ENCODE measurements at places on chromosomes 7 and 10.

- peak; percentile 70 for DNase-seq
These were observed 1.7 kb upstream of the CXCL12 start for GRCh38 chr10:44386546-44387052.

- no peak for DNase-seq
These were observed 16.6 kb upstream of the FGFR2 start for GRCh38 chr10:121614613-121615434.

GRCh38 chr10:133212853-133213494, 17.0 kb upstream of the UTF1 start:
- DNase-seq, result no peak

DNA sequence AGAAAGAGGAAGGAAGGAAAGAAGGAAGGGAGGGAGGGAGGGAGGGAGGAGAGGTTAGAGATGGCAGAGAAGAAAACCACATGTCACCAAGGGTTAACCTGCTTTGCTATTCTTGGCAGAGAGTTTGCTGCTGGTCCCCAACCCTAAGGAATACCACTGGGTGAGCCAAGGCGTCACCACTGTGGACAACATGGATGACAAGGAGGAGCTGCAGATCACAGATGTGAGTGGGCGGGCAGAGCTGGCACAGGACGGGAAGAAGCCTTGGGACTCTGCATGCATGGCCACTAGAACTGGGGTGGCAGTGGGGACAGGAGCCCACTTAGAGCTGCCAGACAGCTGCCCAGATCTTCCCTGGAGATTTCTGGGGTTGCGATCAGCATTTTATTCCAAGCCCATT, 17.2 kb upstream of the MYH16 start:
- no peak for DNase-seq

DNA sequence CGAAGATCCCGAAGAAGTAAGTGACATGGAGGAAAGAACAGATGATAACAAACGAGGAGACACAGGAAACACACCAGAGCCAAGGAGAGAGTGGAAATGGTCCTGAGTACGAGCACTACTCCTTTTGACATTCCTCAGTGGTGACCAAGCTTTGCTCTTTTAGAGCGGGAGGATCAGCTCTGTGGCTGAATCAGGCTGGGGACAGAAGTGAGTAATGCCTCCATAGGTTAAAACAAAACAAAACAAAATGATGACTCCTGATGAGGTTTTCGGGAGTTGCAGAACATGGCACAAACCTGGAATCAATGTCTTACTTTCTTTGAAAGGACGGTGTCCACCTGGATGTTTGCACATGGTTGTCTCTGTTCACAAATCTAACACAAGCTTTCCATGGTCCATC, 30.3 kb upstream of the TCF7L2 start:
- peak; percentile 89 for DNase-seq

- DNase-seq, result no peak
These were observed 88.3 kb downstream of the NKX6-2 start for GRCh38 chr10:132697578-132698200.

DNA sequence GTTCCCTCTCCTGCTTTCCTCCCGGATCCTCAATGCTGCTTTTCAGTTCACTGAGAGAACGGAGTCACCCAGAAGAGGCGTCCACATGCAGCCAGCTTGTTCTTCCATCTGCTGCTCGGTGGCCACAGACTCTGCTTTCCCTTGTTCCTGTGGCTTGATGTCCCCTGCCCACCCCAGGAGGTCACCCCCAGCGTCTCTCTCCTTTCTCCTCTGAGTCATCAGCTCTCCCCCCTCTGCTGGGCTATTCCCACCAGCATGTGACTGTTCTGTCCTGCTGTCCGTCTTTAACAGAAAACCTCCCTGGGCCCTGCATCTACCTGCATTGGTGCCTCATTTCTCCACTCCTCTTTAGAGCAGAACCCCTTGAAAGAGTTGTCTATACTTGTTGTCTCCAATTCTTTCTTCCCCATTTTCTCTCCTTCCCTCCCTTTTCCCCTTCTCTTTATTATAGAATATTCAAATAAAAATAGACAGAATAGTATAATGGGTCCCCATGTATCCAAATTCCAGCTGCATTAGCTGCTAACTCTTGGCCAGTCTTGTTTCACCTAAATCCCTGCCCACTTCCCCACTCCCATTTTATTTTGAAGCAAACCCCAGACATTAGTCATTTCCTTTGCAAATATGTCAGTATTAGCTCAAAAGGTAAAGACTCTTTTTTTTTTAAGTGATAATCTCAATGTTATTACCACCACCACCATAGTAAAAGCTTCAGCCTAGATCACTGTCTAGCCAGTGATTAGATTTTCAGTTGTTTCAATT, 4.1 kb downstream of the ZNF282 start:
- peak; percentile 30 for DNase-seq

DNA sequence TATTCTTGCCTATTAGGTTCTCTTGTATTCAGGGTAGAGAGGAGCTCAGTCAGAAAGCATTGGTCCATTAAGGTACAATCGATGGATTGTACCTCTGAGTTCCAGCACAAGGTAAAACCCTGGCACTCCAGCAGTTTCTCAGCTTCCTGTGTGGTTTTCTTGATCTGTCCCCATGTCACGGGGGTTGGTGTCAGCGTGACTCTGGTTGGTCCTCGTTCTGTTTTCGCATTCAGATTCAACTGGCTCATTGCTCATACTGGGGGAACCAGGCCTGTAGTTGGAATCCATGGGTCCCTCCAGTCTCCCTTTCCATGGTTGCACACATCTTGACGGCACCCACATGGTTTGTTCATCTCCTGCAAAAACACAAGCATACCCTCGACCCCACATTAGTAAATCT, 32.7 kb upstream of the RASGEF1A start:
- DNase-seq, result no peak

GRCh38 chr7:142381727-142382390, 124.0 kb upstream of the PRSS58 start:
- DNase-seq, result no peak

DNA sequence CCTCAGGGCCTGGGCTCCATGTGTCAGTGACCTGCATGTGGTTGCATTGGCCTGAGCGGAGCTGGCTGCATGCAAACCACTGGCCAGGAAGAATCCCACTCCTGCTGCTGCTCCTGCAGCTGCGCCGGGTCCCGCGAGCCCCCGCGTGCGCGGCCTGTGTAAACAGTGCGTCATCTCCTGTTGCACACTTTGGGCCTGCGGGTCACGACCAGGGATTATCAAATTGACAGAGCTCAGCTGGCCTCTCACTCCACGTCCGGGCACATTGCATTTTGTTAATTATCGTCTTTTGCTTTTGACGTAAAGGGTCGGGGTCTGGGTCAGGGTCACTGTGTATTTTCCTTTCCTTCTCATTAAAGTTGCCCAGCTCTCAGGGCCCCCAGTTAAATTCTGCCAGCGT, 132.6 kb downstream of the RGS10 start:
- DNase-seq, result peak; percentile 5

GRCh38 chr7:32216759-32217158, 146.6 kb upstream of the PDE1C start:
- no peak for DNase-seq

DNA sequence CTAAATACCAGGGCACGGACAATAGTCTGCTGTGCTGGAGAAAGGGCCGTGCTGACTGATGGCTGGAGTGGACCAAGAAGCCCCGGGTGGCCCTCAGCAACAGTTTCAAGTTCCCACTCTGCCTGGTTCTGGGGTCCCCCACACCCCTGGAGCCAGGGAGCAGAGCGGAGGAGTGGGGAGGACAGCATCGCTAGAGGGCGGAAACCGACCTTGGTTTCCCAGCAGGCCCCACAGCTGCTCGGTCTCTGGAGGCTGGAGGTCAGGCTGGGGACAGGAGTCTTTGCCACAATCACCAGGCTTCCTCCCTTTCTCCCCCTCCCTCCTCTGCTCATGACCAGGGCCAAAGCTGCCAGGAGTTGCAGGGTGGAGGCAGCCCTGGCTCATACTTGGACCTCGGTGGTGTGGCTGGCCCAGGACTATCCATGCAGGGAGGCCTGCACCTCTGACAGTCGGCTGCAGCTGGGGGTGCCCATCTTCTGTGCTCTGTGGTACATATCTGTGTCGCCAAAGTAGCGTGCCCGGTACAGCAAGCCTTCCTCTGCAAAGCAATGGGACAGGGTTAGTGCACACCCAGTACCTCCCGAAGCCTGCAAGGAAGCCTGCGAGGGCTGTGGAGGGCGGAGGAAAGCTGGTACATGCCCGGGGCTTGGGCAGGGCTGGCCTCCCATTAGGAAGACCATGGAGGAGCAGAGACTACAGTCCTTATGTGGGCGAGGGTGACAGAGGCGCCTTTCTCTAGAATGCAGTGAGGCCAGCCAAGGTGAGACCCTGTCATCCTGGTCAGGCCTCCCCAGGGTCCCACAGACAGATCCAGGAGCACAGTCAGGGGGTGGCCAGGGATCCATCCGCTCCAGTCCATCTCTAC, 19.1 kb downstream of the DNAJB12 start:
- DNase-seq, result no peak

GRCh38 chr7:94183891-94184290, 179.7 kb upstream of the BET1 start:
- no peak for DNase-seq

GRCh38 chr10:127999297-128000129, 92.6 kb downstream of the PTPRE start:
- DNase-seq, result no peak

DNA sequence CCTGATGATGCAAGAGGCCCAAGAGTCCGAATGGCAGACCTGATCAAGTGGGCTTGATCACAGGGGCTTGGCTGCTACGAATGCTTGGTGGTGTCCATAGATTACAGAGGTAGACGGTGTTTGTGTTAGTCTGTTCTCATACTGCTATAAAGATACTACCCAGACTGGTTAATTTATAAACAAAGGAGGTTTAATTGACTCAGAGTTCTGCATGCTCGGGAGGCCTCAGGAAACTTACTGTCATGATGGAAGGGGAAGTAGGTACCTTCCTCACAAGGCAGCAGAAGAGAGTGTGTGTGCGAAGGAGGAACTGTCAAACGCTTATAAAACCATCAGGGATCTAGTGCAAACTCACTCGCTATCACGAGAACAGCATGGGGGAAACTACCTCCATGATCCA, 268.9 kb upstream of the KLF6 start:
- DNase-seq, result no peak

DNA sequence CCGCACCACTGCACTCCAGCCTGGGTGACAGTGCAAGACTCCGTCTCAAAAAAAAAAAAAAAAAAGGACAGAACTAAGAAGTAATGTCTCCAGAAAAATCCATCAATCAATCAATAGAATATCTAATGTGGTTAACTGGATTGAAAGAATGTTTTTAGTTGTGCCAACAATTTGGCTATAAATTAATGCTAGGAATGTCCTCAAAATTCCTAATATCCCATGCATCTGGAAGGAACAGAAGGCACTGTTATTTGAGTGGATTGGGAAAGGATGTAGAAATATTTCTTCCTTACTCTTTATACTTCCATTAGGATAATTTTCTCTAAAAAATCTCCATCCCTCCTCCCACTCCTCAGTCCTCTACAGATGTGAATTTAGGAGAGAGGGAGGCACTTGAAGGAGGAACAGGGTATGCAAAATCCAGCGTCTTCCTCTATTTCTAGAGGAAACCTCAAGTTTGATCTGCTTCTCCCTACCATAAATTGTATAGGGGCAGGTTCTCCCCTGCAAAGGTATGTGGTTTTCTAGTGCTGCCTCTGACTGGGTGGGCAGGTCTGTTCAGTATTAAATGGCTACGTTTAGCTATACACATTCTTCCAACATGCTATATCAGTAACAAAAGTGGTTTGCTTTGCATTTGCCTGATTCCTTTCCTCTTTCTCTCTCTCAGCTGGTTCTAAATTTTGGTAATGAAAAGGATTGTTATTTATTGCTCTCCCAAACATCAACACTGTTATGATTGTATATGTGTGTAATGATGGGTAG, 54.1 kb downstream of the RNLS start:
- DNase-seq, result peak; percentile 74

- DNase-seq, result no peak
These were observed 327.8 kb downstream of the WDR11 start for GRCh38 chr10:121179006-121179405.

- no peak for DNase-seq
These were observed 103.7 kb upstream of the HABP2 start for GRCh38 chr10:113449006-113449695.

- DNase-seq, result peak; percentile 49
These were observed 58.0 kb downstream of the PDSS1 start for GRCh38 chr10:26755443-26755903.

DNA sequence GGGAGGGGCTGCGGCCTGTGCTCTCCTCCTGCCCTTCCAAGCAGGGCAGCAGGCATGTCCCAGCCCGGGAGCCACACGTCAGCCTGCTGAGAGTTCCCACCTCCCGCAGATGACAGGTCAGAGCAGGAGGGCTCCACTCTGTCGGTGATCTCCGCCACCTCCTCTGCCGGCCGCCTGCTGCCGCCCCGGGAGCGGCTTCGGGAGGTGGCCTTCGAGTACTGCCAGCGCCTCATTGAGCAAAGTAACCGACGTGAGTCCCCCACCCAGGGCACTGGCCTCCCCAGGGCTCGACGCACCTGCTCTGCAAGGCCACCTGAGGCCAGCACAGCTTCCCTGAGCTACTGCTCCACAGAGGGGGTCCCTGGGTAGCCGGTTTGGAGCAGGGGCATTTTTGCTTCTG, 9.4 kb downstream of the AP5Z1 start:
- DNase-seq, result no peak

- peak; percentile 10 for DNase-seq
These were observed 48.9 kb downstream of the AKR1D1 start for GRCh38 chr7:138125119-138125518.

DNA sequence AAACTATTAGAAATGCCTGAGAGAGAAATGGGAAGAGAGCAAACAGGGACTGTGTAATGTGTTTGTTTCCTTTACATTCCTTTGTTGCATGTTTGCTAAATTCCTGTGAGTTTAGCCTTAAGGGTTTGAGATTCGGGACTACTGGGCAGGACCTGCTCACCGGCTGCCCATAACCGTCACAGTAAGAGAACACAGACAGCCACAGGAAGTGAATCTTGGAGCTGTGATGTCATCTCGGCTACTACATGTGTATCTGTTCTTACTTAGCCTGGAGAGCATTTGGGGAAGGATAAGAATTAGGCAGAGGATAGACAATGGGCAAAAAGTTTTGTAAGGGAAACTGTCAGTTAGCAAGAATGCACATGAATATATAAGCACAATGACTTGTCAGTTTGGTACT, 485.1 kb upstream of the KLF6 start:
- peak; percentile 86 for DNase-seq

- DNase-seq, result peak; percentile 53
These were observed 18.0 kb downstream of the CALU start for GRCh38 chr7:128757203-128757602.

GRCh38 chr7:30906014-30906413, 5.6 kb upstream of the AQP1 start:
- no peak for DNase-seq

GRCh38 chr10:28403090-28403489, 100.2 kb upstream of the MPP7 start:
- DNase-seq, result no peak

GRCh38 chr10:32061440-32061839, 5.2 kb upstream of the KIF5B start:
- no peak for DNase-seq

DNA sequence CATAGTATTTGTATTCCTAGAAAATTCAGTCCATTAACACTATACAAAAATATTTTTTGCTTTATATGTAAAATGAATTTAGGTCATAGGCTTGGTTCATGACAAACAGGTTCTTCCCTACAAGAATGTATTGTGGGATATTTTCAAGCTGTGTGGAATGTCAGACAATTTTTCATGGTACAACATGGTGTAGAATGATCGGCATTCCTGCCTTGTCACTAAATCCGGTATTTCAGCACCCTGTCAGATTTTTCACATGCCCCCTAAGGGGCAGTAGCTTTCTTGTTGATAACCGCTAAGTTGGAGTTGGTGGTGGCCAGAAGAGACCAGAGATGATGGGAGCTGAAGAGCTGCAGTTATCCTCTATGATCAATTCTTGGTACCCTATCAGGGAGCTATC, 154.3 kb downstream of the SORCS3 start:
- DNase-seq, result no peak

- peak; percentile 22 for DNase-seq
These were observed 192.5 kb downstream of the ANK3 start for GRCh38 chr10:60197206-60197605.

Measured in fibroblast of skin of right biceps (primary cell).